Renal cortical epithelial cell (primary cell): ENCODE measurements at places on chromosomes 6 and 20. TPM values are rescaled to one million over a fixed set of nuclear protein-coding genes. Genes with fewer than 3 reads are reported as not detected.

DNA sequence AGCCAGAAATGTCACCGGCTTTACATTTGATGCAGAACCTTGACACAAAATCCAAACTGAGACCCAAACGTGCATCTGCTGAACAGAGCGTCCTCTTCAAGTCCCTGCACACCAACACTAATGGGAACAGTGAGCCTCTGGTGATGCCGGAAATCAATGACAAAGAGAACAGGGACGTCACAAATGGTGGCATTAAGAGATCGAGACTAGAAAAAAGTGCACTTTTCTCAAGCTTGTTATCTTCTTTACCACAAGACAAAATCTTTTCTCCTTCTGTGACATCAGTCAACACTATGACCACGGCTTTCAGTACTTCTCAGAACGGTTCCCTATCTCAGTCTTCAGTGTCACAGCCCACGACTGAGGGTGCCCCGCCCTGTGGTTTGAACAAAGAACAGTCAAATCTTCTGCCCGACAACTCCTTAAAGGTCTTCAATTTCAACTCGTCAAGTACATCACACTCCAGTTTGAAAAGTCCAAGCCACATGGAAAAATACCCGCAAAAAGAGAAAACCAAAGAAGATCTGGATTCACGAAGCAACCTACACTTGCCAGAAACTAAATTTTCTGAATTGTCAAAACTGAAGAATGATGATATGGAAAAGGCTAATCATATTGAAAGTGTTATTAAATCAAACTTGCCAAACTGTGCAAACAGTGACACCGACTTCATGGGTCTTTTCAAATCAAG lies 108.4 kb downstream of the RTN4IP1 start:
- no peak for DNase-seq

GRCh38 chr20:37954190-37954589 lies 51.3 kb downstream of the VSTM2L start:
- no peak for DNase-seq

- no peak for DNase-seq
Measured at GRCh38 chr6:53962646-53963045, 148.6 kb upstream of the MLIP start.

GRCh38 chr6:128290221-128290620 lies 230.2 kb downstream of the PTPRK start:
- DNase-seq: peak; percentile 40

DNA sequence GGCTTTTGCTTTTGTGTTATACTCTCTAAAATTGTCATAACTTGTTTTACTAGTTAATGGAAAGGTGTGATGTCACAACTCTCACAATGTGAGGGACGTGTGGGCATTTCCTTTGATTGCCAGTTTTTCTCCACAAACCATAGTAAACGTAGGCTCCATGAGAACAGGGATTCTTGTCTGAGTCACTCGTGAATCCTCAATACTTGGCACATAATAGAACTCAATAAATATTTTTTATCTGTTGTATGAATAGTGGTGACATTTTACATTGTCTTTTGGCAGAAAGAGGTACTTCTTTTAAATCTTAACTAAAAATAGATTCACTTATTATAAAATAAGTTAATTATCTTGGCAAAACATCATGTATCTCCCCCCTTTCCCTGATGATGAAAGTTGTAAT lies 69.0 kb upstream of the CNKSR3 start:
- peak; percentile 51 for DNase-seq

GRCh38 chr6:112470376-112470775 lies 123.2 kb downstream of the RFPL4B start:
- DNase-seq: no peak

DNA sequence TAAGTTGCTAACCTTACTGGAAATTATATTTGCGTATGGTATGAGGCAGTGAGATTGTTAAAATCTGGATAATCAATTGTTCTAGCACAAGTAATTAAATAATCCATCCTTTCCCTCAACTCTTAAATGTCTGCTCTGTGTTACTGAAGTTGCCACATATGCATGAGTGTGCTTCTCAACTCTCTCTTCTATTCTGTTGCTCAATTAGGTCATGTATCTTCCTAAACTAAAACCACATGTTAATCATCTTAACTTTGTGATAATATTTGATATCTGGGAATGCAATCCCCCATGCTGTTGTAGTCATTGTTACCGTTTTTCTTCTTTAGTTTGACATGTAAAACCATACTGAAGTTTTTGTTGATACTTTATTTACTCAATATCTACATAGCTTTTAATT lies 63.5 kb upstream of the STMND1 start:
- DNase-seq: no peak

GRCh38 chr20:20174089-20174835 lies 121.9 kb downstream of the CFAP61 start:
- no peak for DNase-seq

DNA sequence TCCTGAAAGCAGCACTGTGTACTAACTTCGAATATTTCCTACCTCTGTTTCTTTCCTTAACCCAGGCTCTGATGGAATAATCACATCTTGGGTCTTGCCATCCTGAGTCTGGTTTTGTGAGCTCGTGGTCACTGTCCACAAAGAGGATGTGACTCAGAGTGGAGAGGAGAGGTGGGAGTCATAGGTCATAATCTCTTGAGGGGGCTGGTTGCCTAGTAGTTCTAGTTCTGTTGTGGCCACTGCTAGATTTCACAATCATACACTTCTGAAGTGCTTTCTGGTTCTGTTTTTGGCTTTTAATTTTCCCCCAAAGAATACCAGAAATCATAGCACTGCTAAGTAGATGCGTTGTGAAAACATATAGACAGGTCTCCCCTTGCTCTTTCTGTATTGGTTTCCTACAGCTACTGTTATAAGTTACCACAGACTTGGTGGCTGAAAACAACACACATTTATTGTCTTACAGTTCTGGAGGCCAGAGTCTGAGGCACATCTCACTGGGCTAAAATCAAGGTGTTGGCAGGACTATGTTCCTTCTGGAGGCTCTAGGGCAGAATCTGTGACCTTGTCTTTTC lies 102.8 kb downstream of the NRSN1 start:
- DNase-seq: peak; percentile 93

DNA sequence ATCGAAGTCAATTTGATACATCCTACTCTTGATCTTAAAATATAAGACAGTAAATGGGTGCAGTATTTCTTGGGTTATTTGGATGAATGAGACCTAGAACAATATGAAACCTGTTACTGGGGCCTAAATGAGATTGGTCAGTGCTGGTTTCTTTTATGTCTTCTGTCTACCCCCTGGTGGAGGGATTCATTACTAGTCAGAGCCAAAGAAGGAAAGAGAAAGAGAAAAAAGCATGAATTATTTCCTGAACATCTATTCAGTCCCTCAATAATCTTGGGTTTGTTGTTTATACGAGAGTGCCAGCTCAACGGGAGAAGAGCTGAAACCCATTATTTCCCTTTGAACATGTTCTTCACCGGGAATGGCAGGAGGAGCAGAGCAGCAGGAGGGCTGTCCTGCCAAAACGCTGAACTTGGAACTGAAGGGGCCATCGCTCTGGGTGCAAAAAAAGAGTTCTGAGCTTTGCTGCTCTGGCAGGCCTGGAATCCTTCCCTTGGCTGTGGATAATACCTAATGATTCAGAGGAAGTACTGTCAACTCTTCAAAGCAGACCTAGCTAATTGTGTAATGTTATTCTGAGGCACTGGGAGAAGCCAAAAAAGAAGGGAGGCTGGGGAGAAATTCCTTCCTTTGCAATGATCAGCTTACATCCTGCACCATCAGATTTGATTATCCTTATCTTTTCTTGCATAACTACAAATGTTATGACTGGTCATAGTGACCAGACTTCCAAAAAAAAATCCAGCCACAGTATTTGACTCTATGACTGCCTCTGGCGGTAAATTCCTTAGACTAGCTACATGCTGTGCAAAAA lies 72.0 kb downstream of the BLOC1S5 start:
- peak; percentile 29 for DNase-seq

DNA sequence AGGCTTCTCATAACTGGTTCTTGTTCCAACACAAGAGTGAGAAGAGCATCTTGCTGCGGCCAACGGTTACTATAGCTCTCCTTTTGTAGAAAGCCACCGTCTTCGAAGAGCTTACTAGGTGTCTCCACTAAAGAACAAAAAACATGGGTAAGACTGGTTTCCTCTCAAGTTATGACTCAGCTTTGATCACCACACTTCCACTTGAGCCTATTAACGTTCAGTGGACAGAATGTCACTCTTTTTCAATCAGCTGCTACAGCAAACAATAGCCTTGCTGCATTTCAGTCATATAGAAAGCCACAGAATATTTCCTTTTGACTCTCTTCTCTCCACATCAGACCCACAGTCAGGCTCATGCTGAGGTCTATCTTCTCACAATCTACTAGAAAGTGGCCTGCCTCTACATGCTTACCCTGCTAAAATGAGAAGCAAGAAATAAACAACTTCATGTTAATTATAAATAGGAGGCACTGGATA lies 243.5 kb upstream of the PREP start:
- peak; percentile 61 for DNase-seq

GRCh38 chr20:32287231-32287638 lies 9.8 kb downstream of the KIF3B start:
- no peak for DNase-seq

GRCh38 chr20:45578231-45578630 lies 853 bp downstream of the WFDC8 start:
- no peak for DNase-seq

- no peak for DNase-seq
Measured at GRCh38 chr20:11813106-11813890, 104.4 kb upstream of the BTBD3 start.

DNA sequence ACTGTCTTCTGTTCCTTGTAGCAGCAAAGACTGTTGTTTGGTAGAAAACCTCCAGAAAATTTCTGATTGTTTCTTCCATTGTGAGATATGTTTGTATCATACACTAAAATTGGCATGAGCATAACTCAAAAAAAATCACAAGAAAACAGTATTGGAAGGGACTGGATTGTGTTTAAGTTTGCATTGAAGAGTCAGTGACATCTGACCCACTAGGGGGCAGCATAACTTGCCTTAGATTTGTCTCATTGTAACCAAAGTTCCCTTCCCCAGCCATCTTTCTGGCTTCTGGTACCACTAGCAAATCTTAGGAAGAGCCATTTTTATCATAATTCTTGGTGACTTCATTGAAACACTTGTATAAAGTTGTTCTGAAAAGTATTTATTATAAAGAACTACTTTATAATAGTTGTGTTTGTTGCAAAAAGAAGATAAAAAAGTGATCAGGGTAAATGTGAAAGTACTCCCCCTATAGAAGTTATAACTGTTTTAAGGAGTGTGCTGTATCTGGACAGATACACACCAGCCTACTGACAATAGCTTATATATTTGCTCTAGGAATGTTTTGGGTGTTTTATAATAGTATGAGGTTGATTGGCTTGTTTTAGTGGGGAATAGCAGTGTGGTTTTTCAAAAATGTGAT lies 7.7 kb downstream of the CSTF1 start:
- DNase-seq: peak; percentile 66

DNA sequence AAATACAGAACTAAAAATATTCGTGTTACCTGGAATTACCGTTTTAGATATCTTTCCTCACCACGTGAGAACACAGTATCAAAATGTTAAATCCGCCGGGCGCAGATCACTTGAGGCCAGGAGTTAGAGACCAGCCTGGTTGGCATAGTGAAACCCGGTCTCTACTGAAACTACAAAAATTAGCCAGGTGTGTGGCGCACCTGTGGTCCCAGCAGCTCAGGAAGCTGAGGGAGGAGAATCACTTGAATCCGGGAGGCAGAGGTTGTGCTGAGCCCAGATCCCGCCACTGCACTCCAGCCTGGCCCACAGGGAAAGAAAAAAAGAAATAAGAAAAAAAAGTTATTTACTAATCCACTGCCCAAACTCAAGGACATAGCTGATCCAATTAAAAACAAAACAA lies 4.8 kb upstream of the DDX43 start:
- no peak for DNase-seq

- no peak for DNase-seq
Measured at GRCh38 chr6:8551386-8551785, 116.0 kb upstream of the SLC35B3 start.

The IL17A gene
- total RNA-seq: not detected in 2 replicates

The SIRPD gene
- total RNA-seq: not detected in 2 replicates

The SUPT3H gene
- total RNA-seq: 24.8 and 43.0 TPM in 2 replicates

The ABCC10 gene
- total RNA-seq: 13.0 and 19.1 TPM in 2 replicates

The CLPSL1 gene
- not detected in 2 replicates for total RNA-seq

The MOXD1 gene
- 53.5 and 145 TPM in 2 replicates for total RNA-seq

The STK38 gene
- total RNA-seq: 13.5 and 72.3 TPM in 2 replicates

The SLC12A5 gene
- total RNA-seq: 0.17 and 0.55 TPM in 2 replicates

The SAMD3 gene
- not detected in 2 replicates for total RNA-seq

The SLC35F1 gene
- total RNA-seq: 0.05 and 0.17 TPM in 2 replicates

The PI16 gene
- total RNA-seq: not detected in 2 replicates

The PLA2G7 gene
- 0.10 and 0.87 TPM in 2 replicates for total RNA-seq
